ENCODE measurements at places on chromosomes 1 and 21.
A peak's percentile ranks its signal among the peaks of the same experiment; 100 is the strongest.

- DNase-seq, result no peak
These were observed 6.8 kb upstream of the DMRTA2 start for GRCh38 chr1:50430010-50430405.

DNA sequence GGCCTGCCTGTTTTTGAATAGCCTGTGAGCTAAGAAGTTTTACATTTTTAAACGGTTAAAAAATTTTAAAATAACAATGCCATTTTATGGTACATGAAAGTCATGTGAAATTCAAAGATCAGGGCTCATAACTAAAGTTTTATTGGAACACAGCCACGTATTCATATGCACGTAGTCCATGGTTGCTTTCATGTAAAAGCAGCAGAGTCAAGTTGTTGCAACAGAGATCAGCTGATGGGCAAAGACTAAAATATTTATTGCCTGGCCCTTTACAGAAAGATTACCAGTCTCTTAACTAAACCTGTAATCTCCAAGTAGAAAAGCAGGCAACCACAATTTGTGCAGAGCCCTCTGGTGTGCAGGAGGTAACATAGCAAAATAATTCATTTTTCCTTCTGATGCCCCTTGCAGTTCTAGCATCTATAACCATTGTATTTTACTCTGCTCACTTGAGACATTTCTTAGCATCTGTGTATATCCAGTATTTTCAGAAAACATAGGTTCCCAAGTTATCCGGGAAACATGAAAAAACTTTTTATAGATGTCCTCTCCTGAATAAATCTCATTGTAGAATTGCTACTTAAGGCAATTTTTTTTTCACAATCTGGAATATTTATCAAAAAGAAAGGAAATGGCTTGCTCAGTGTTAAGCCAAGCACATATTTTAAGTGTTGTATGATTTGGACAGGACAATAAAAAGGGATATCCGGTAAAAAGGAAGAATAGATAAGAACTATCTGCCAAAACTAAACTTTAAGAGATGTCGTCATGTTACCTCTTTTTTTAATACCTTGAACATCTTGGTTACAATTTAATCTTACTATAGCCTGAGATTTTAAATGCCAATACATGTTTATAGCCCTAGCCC, 430.8 kb downstream of the PLPP3 start:
- no peak for DNase-seq

DNA sequence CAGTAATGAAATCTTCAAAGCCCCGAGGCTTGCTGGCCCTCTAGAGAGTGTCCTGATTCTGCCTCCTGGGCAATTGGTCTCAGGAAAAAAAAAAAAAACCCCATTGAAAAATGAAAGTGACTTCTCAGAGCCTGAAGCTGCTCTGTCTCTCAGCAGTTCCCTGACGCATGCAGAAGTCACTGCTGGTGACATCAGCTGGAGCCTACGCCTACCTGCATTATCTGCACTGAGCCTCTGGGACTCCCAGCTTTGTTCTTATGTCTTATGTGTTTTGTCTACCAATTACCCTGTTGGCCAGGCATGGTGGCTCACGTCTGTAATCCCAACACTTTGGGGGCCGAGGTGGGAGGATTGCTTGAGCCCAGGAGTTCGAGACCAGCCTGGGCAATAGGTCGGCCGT, 10.1 kb upstream of the SLC25A33 start:
- DNase-seq, result peak; percentile 9

GRCh38 chr1:228104526-228105269, 1.6 kb upstream of the C1orf35 start:
- DNase-seq, result no peak

- DNase-seq, result no peak
These were observed 10.8 kb downstream of the TRIM45 start for GRCh38 chr1:117110774-117111173.

DNA sequence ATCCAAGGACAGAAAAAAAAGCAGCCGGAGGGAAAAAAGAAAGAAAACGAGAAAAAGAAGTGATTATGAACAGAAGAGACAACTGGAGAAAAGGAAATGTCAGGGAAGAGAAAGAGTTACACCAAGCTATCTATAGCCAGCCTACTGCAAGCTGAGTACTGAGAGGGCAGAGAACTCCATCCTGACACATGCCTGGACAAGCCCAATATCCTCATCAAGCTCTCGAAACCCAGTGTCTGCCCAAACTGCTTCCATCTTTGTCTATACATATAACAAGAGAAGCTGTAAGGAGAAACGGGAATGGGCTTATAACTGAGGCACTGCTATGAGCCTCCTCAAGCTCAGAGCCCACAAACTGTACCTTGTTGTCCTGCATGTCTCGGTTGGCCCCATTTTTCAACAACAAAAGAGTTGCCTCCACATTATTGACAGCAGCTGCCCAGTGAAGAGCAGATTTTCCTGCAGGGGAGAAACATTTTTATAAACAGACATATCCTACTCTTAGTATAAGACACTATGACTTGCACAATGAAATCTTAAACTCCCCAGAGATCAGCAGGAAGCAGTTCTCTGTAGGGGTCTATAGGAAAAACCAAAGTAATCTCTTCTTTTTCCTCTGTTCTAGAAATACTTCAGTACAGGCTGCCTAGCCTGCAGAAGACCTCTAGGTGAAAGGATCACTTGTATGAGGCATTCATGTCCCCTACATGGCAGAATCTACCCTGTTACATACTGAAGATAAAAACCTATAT, 21.2 kb upstream of the ADAM30 start:
- no peak for DNase-seq

- no peak for DNase-seq
These were observed 19.7 kb upstream of the GALNT2 start for GRCh38 chr1:230047114-230047865.

- DNase-seq, result no peak
These were observed 8.3 kb downstream of the EPHX1 start for GRCh38 chr1:225818229-225818628.

DNA sequence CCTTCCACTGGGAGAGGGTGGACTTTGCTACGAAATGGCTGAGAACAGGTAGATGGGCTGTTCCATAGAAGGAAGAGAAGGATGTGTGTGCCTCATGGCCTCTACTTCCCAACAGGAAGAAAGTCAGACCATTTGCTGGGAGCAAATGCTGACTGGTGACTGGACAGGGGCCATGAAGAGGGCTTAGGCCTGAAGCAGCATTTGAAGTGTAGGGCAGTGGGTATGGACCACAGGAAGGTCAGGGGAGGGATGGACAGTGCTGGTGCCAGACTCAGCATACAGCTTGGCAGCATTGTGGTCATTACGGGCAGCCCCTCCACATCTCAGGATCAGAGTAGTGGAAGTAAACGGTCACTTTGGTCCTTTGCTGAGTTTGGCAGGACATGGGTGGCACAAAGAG, 275.7 kb downstream of the MATN1 start:
- no peak for DNase-seq

DNA sequence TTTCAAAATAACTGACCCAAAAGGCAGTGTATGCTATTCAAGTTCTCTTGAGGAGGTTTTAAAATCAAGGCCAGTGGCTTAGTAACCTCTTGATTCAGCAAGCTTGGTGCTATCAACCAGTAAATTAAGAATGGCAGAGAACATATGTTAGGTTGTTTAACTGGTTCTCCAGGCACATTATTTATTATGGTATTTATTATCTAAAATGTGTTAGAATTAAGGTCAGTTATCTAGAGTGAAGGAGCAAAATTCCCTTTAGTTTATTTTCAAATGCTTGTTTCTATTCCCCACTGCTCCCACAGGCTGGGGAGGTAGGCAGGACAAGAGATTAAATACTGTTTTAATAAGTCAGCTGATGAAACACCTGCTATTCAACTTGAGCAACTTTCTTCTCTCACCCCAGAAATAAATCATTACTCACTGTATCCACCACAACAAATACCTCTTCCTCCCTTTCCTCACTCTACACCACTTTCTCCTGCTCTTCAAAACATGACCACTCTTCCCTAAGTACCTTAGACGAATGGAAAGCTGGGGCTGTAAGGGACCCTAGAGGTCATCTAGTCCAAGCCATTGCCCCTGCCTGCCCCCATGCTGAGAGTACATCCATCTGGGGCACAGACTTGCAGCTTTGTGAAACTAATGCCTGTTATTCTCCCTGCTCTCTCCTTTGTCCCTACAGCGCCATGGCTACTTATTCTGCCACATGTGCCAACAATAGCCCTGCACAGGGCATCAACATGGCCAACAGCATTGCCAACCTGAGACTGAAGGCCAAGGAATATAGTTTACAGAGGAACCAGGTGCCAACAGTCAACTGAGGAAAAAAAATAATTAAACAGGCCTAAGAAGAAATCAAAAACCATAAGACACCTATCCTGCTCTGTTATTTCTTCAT, 71.7 kb downstream of the PRRX1 start:
- DNase-seq, result no peak

All from fibroblast of skin of scalp (primary cell).